ENCODE measurements at places on chromosomes 6 and 20. TPM values are rescaled to one million over a fixed set of nuclear protein-coding genes. Genes with fewer than 3 reads are reported as not detected.

The CD83 gene
- total RNA-seq, result 32.5 TPM

The MOXD1 gene
- 11.3 TPM for total RNA-seq

The SAPCD1 gene
- total RNA-seq, result 2.1 TPM

The FKBP1C gene
- total RNA-seq, result 0.69 TPM

The RHAG gene
- total RNA-seq, result 0.92 TPM

The SIM1 gene
- total RNA-seq, result 9.7 TPM

The BEND6 gene
- 47.3 TPM for total RNA-seq

The HSPA12B gene
- total RNA-seq, result 3.2 TPM

The LYRM4 gene
- total RNA-seq, result 9.9 TPM

The CTAGE9 gene
- total RNA-seq, result not detected

The FOXP4 gene
- total RNA-seq, result 2.1 TPM

The ASIP gene
- total RNA-seq, result not detected

The MRPS18B gene
- total RNA-seq, result 84.4 TPM

The PNPLA1 gene
- total RNA-seq, result not detected

The GLP1R gene
- 1.6 TPM for total RNA-seq

The GPR63 gene
- total RNA-seq, result 14.3 TPM

The SLC17A1 gene
- not detected for total RNA-seq

The COL10A1 gene
- not detected for total RNA-seq

The THBS2 gene
- 14.1 TPM for total RNA-seq

The ASF1A gene
- total RNA-seq, result 40.1 TPM

The RAB44 gene
- total RNA-seq, result not detected

The BNIP5 gene
- not detected for total RNA-seq

The KIF25 gene
- not detected for total RNA-seq

The CHRNA4 gene
- 26.5 TPM for total RNA-seq

The SLC22A3 gene
- 3.9 TPM for total RNA-seq

The SHLD1 gene
- 6.9 TPM for total RNA-seq

The MICB gene
- total RNA-seq, result 0.69 TPM

The TAGAP gene
- total RNA-seq, result 1.6 TPM

The FOXA2 gene
- 0.69 TPM for total RNA-seq

The LY6G6C gene
- not detected for total RNA-seq

The PLEKHG1 gene
- 13.8 TPM for total RNA-seq

The LST1 gene
- 6.0 TPM for total RNA-seq

The TNFRSF6B gene
- total RNA-seq, result 1.6 TPM

The TMEM244 gene
- not detected for total RNA-seq

The PKIB gene
- 32.5 TPM for total RNA-seq

The XRN2 gene
- 65.5 TPM for total RNA-seq

The CGAS gene
- 1.6 TPM for total RNA-seq

The TRIM31 gene
- not detected for total RNA-seq

The KHDC1L gene
- 0.69 TPM for total RNA-seq

The FAM184A gene
- 40.8 TPM for total RNA-seq

The TXLNB gene
- 1.2 TPM for total RNA-seq

The TNNC2 gene
- not detected for total RNA-seq

The KCNS1 gene
- total RNA-seq, result 3.0 TPM

The ZSCAN23 gene
- 17.5 TPM for total RNA-seq

The OR12D2 gene
- total RNA-seq, result 0.23 TPM

The PI3 gene
- not detected for total RNA-seq
